RKO (cell line): ENCODE measurements at places on chromosomes 12 and 14.
A peak's percentile ranks its signal among the peaks of the same experiment; 100 is the strongest.

GRCh38 chr14:78432046-78432445 lies 261.9 kb downstream of the NRXN3 start:
- no peak for DNase-seq

GRCh38 chr12:121652767-121653497 lies 16.5 kb downstream of the MORN3 start:
- no peak for DNase-seq

- peak; percentile 16 for DNase-seq
These were observed 2.9 kb downstream of the GPATCH2L start for GRCh38 chr14:76154539-76155126.

DNA sequence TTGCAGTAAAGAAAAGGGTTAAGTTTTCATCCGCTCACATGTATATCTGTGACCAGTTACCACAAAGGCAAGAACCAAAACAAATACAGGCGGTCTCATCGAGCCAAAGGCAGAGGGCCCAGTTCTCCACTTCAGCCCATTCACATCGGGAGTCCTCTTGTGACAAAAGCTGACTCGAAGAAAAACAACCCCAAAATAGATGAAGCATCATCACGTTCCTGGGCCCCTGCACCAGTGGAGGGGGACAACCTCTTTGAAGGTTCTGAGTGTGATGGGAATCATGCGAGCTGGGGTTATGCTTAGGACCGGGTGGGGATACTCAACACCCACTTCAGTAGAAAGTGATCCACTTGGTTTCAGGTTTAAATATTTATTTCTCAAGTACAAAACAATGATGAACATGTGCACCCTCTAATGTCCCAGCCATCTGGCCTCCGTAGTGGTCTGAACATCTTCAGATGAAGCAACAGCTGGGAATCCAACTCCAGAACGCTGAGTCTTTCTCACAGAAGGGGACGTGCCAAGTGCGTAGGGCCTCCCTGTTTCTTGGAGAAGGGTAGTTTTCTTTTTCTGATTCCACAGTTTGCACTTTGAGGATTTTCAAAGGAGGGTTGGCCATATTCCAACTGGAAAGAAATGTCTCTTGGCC lies 8.4 kb downstream of the GSC start:
- DNase-seq = no peak

- DNase-seq = peak; percentile 59
These were observed 784 bp downstream of the RPL6 start for GRCh38 chr12:112408621-112409020.

- peak; percentile 81 for DNase-seq
These were observed 4.2 kb downstream of the RDH5 start for GRCh38 chr12:55724226-55724939.

- no peak for DNase-seq
These were observed 17.8 kb upstream of the LGALS3 start for GRCh38 chr14:55111122-55111708.

DNA sequence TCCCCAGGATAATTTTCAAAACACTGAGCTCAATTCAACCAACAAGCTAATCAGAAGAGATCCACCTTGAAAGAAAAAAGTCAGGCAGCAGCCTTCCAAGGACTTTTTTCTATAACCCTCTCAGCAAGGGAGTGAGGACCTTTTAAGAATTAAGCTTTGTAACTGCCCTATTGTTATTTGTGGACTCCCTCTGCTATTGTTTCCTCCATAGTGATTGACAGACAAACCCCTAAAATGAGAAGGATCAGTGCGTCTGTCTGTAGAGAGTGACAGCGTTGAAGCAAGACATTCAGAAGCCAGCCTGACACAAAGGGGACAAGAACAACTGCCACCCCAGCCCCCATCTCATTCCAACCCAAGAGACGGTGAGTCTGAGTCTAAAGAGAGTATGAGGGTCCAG lies 30.3 kb upstream of the BTG1 start:
- no peak for DNase-seq

DNA sequence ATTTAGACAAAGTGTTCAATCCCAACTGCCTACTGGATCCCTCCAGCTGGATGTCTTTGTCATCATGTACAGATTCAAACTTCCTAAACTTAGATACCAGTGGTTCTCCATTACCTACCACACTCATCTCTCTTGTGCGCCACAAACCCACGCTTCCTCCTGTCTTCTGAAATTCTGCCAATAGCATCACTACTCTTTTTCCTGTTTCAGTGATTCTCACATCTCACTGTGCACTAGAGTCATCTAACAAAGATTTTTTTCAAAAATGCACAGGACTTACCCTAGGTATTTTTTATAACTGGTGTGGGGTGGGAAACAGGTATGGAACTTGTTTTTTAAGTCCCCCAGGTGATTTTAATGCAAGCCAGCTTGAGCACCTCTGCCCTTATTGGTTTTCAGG lies 5.9 kb downstream of the PSMB5 start:
- DNase-seq = no peak

DNA sequence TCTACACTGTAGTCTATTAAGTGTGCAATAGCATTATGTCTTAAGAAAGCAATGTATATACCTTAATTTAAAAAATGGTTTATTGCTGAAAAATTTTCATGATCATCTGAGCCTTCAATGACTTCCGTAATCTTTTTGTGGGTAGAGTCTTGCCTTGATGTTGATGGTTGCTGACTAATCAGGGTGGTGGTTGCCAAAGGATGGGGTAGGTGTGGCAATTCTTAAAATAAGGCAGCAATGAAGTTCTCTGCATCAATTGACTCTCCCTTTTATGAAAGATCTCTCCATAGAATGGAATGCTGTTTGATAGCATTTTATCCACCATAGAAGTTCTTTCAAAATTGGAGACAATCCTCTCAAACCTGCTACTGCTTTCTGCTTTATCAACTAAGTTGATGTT lies 41.1 kb downstream of the BBS10 start:
- DNase-seq = no peak

GRCh38 chr12:123807670-123808069 lies 45.6 kb downstream of the DNAH10 start:
- DNase-seq = no peak

DNA sequence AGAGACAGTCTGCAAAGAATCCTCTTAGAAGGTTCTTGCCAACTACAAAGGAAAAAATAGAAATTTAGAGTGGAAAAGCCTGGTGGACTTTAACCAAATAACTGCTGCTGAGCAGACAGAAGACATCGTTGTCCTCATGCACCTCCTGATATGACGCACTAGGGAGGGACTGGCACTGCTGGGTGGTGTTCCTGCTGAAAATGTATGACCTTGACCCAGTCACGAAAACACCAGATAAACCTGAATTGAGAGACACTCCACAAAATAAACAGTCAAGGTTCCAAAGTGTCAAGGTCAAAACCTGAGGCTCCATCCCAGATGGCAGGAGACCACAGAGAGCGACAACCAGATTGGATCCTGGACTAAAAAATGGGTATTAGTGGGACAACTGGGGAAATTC lies 61.9 kb downstream of the CHGA start:
- DNase-seq = no peak

- no peak for DNase-seq
These were observed 102.8 kb upstream of the NUDT4 start for GRCh38 chr12:93274937-93275336.

DNA sequence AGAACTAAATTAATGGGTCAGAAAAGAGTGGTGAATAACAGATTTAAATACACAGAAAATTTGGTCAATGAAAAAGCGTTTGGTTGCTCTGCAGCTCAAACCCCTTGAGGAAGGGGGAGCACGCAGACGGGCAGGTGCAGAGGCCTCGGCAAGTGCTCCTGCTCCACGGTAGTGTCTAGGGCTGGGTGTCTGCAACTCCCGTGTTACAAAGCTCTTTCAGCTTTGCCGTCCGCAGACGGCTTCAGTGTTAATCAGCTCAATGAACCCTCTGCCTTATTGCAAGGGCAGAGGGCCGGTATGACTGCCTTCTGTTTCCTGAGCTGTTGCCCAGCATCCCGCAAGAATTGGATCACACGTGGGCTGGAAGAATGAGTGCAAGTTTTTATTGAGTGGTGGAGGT lies 125.7 kb upstream of the TRHDE start:
- DNase-seq = no peak

GRCh38 chr12:1723721-1724120 lies 32.9 kb downstream of the ADIPOR2 start:
- DNase-seq = no peak

DNA sequence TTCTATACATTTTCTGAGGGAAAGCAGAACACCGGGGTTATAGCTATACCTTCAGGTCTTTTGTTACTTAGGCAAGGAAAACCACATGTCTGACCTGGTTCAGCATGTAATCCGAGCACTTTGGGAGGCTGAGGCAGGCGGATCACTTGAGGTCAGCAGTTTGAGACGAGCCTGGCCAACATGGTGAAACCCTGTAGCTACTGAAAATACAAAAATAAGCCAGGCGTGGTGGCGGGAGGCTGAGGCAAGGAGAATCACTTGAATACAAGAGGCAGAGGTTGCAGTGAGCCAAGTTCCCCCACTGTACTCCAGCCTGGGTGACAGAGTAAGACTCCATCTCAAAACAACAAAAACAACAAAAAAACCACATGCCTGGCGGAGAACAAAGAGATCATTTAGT lies 177.6 kb downstream of the ACSS3 start:
- no peak for DNase-seq

- no peak for DNase-seq
These were observed 360.5 kb downstream of the CACNA1C start for GRCh38 chr12:2413301-2413700.

DNA sequence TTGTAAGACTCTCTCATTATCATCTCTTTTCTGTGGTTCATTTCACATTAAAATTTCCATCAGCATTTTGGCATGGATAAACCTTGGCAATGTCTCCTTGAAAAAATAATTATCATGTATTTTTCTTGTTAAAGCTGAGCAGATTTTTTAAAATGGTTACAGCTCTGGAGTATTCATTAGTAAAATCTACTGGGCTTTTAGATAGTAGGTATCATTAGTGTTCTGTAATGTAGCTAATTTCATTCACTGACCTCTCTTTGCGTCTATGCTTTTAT lies 36.9 kb upstream of the CDK17 start:
- no peak for DNase-seq

DNA sequence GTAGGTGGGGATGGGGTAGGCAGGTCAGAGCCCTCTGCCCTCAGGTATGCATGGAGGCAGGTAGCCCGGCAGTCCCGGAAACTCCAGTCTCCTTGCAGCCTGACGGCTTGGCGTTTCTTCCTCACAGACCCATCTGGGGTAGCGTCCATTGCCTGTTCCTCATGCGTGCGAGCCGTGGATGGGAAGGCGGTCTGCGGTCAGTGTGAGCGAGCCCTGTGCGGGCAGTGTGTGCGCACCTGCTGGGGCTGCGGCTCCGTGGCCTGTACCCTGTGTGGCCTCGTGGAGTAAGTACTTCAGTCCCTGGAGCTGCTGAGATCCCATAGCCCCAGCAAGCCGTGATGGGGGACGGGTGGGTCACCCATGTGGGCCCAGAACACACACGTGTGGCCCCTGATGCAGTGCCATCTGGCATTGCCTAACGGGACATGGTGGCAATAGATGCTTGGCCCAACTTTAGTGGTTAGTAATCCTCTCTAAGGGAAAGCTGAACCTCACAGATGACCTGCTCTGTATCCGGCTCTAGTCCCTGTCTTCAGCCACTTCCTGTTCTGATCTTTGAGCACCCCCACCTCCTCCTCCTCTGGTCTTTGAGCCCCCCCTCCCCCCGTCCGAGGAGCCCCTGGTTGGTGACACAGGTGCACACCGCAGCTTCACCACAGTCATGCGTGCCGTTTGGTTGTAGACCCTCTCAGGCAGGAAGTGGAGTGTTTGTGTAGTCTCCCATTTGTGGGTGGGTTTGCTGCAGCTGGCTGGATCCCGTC lies 3.7 kb downstream of the SIVA1 start:
- DNase-seq = no peak

- no peak for DNase-seq
These were observed 337.7 kb downstream of the TMEM121 start for GRCh38 chr14:105864116-105864515.

DNA sequence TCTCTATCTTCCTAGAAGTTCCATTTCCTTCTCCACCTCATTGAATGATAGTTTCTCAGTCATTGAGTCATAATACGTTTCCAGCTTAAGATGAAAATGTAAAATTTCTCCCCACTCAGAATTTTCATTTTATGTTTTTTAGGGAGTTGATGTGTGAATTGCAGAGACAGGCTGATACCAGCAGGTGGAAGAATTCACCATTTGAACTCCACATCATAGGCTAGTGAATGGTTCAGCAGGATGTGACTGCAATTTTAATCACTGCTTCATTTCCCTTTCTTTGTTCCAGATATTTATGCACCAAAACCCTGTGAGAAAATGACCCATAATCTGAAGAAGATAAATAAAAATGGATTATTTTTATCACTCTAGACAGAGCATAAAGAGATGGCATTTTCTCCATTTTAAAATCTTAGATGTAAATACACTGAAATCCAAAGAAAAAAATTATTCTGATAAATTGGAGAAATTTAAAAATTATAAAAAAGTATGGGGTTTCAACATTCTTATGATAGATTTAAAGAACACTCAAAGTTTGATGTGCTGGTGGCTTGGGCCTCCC lies 10.6 kb upstream of the PYGL start:
- peak; percentile 92 for DNase-seq

DNA sequence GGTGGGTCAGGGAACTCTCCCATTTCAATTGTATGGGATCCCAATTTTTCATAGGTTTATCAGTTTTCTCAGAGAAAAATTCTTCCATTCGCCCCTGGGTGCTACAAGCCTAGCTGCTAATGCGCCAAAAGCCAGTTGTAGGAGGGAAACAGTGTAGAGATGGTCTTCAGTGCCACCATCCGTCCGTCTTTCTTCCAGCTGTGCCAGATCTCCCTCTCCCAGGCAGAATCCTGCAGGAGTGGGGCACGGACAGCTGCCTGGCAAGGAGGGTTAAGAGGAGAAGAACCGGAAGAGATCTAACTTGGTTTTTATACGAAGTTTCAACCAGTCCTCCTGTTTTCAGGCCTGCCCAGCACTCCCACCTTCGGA lies 38.9 kb upstream of the FUT8 start:
- no peak for DNase-seq

GRCh38 chr12:78407722-78408121 lies 456.9 kb upstream of the SYT1 start:
- no peak for DNase-seq

- no peak for DNase-seq
These were observed 98.3 kb upstream of the CPSF6 start for GRCh38 chr12:69141074-69141473.

GRCh38 chr12:7180685-7181084 lies 8.8 kb upstream of the PEX5 start:
- DNase-seq = no peak

DNA sequence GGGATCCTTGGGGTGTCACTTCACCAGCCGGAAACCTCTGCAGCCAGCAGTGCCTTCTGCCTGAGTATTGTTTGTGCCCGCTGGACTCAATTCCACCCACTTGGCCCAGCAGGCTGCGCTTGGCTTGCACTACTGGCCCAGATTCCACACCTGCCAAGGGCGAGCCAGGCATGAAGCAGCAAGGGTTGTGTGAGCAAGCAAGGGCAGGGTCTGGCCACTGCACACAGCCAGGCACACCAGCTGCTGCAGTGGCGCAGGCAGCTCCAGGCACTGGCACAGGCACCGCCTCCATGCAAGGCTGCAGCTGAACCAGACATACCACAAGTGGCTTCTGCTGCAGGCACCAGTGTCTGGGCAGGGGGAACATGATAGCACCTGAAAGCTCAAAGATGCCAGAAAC lies 99.5 kb downstream of the NUAK1 start:
- DNase-seq = no peak
